ENCODE measurements at places on chromosomes 12 and 14.

DNA sequence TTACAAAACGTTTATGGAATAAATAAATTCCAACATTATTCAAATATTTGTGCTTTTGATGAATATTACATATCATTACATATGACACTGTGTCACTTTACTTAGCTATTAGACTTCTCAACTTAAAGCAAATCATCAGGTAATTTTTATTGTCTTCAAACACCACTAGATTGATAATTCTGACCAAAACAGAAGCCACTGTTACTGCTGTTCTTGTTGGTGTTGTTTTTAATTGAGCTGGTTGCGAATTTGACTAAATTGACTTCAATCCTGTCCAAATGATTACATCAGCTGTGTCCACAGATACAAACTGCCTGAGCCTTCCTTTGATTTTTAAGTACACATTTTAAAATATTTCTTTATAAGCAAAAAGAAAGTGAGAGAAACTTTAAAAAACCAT, 29.2 kb downstream of the PRKD1 start:
- no peak for DNase-seq

GRCh38 chr14:38285962-38286361, 30.1 kb upstream of the CLEC14A start:
- DNase-seq = no peak

DNA sequence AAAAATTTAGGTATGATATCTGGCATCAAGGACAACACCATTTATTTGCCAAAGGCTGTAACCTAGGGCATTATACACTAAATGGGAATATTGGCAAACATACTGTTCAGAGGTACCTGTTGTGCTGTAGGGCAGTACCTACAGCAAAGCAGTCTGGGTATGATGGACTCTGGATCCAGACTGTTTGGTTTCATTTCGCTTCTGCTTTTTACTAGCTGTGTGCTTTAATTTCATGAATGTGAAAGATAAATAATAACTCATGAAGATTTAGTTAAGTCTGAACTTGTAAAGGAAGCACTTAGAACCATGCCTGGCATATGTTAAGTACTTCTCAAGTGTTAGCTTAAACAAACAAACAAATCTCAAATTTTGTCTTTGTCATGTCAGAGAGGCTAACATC, 17.7 kb upstream of the SLC38A2 start:
- no peak for DNase-seq

GRCh38 chr12:12881151-12881909, 10.0 kb upstream of the GPRC5A start:
- DNase-seq = peak; percentile 53

- DNase-seq = no peak
Observed at GRCh38 chr14:68983191-68983590, 4.1 kb upstream of the ACTN1 start.

- no peak for DNase-seq
Observed at GRCh38 chr14:48723841-48724495, 862.2 kb downstream of the RPS29 start.

- DNase-seq = no peak
Observed at GRCh38 chr12:15485466-15485865, 163.2 kb downstream of the PTPRO start.

DNA sequence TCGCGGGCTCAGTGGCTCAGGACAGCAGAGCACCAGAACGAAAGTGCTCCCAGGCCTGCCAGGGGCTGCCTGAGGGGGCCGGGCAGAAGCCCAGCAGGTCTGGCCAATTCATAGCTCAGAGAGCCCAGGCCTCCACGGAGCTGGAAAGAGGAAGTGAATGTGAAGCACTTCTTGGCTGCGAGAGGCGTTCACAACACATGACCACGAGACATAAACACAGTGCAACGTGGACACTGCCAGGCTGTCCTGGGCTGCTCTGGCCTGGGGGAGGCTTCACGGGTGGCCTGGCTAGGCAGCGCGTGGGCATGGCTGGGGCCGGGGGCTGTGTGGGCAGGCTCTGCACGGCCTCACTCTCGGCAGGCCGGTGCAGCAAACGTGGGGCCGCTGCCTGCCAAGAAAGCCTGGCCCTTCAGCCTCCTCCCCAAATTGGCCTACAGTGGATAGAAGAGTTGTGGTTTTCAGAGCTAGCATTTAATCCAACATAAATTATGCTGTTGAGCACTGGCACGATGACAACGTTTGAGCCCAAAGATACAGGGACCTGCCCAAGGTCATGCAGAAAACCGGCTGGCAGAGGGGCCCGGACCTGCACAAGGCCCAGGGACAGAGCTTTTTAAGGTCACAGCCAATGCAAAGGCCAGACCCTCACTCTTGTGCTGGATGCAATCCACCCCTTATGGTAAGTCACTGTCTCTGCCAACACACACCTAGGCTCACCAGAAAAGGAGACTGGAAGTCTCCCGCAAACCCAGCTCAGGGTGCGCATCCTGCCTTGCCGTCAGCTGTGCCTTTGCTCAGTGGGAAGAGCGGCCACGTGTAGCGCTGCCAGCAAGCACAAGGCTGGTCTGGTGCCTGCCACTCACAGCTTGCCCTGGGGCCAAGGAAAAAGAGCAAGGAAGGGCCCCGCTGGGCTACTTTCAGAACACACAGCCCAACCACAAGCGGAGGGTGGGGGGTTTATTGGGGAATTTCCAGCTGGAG, 8.6 kb downstream of the SLC25A29 start:
- no peak for DNase-seq

DNA sequence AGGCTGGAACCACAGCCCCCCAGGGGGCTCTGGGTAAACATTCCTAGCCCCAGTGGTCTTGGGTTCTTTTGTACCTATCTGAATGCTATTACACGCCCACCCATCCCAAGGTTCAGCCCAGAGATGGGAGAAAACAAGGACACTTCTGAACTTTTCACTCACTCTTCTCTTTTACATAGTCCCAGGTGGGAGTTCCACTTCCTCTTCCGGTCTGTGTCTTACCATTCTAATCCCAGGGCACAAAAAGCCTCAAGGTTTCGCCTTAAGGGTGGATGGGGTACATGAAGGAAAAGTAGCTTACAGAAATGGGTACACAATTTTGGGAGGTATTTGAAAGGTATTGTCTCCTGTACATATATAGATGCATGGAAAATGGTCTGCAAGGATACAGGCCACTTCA, 79.0 kb downstream of the TMEM30B start:
- no peak for DNase-seq

GRCh38 chr12:23236066-23236780, 611.3 kb downstream of the ETNK1 start:
- no peak for DNase-seq

- no peak for DNase-seq
Observed at GRCh38 chr12:76670776-76671175, 93.1 kb upstream of the ZDHHC17 start.

- peak; percentile 85 for DNase-seq
Observed at GRCh38 chr12:6644903-6645302, 2.3 kb downstream of the ACRBP start.

DNA sequence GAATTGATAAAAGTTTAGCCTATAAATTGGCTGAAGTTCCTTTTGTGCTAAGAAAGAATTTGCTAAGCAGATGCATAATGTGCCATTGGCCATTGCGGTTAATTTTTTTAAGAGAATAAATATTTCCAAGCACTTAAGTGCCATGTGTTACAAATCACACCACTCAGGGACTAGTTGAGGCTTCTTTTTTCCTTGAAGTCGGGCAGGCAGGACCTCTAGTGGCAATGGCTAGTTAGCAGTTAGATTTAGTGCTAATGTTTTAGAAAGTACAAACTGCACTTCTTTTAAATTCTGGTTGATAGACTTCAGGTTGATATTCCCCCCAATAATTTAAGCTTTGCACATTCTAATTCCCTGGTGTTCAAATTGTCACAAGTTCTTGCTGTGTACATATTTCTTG, 294.3 kb downstream of the APAF1 start:
- peak; percentile 78 for DNase-seq

- DNase-seq = peak; percentile 87
Observed at GRCh38 chr12:57604454-57604991, at the start of gene DTX3. Gene DTX3 (plus strand): TSS chr12:57604824. CDS start chr12:57606518, 1,694 bp downstream.

GRCh38 chr12:58388261-58388660, 446.9 kb downstream of the ATP23 start:
- DNase-seq = no peak

GRCh38 chr12:121576851-121577391, 3.9 kb downstream of the KDM2B start:
- peak; percentile 97 for DNase-seq

- DNase-seq = no peak
Observed at GRCh38 chr12:128801879-128802391, 21.8 kb downstream of the SLC15A4 start.

DNA sequence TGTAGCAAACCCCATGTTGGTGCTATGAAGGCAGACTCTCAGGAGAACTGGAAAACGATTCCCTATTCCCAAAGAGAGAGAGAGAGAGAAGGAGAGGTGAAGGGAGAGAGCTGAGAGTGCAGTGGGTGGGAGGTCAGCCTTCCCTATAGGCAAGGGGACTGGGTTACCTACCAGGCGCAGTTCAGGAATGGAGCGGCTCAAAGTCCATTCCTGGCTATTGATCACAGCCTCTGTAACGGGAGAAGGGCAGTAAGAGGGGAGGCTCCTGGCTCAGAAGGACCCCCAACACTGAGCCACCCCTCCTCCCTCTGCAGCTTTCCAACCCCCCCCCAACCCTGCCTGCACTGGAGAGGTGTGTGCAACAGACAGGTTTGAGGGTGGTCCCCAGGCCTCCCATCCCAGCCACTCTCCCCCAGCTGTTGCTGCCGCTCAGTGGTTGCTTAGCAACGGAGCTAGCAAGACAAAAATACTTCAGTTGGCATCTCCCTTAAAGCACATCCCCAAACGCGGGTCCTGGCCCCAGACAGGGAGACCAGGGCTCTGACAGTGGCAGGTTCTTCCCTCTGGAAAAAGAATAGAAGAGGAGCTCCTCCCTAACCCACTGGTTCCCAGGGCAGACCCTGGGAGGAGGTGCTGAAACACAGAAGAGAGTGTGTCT, 3.2 kb downstream of the AGAP2 start:
- DNase-seq = no peak

DNA sequence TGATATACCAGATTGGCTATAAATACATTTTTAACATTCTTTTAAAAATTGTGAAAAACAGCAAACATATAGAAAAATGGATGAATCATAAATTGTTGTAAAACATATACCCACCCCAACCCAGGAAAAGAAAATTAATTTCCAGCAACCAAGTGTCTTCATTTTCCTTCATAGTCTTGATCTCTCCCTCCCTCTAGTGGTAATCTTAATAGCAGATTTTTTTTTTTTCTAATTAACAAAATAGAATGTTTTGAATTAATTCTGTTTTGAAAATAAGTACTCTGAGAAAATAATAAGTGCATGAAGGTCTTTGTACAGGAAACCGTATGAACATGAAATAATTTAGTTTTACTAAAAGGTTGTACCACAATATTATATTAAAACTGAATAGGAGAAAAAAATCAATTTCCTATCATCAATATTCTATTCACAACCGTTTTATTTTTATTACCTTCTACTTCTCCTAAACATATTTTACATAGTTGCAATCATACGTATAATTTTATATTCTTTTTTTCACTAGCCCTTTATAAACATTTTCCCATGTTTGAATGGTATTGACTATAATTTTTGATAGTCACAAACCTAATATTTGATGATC, 7.0 kb downstream of the ETNK1 start:
- no peak for DNase-seq

- no peak for DNase-seq
Observed at GRCh38 chr12:24945039-24945438, 3.9 kb downstream of the BCAT1 start.

DNA sequence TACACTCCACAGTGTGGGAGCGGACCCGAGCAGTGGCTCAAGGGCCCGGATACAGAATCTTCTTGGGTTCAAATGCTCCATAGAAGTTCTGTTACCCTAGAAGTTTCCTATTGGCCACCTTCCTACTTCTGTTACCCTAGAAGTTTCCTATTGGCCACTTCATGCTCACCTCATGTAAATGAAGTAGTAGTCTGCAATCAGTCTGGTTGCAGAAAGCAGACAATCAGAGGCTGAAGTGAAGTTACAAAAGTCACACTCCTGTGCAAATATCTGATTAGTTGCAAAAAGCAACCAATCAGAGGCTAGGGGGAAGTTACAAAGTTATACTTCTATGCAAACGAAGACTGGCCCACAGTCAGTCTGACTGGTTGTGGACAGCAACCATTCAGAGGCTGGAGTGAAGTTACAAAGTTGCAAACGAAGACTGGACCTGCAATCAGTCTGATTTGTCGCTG, 77.8 kb upstream of the CPNE8 start:
- no peak for DNase-seq

GRCh38 chr14:52227619-52228222, 39.8 kb upstream of the PTGDR start:
- no peak for DNase-seq

All from endodermal cell (in vitro differentiated cells).